ENCODE measurements at places on chromosomes 6 and 20.

DNA sequence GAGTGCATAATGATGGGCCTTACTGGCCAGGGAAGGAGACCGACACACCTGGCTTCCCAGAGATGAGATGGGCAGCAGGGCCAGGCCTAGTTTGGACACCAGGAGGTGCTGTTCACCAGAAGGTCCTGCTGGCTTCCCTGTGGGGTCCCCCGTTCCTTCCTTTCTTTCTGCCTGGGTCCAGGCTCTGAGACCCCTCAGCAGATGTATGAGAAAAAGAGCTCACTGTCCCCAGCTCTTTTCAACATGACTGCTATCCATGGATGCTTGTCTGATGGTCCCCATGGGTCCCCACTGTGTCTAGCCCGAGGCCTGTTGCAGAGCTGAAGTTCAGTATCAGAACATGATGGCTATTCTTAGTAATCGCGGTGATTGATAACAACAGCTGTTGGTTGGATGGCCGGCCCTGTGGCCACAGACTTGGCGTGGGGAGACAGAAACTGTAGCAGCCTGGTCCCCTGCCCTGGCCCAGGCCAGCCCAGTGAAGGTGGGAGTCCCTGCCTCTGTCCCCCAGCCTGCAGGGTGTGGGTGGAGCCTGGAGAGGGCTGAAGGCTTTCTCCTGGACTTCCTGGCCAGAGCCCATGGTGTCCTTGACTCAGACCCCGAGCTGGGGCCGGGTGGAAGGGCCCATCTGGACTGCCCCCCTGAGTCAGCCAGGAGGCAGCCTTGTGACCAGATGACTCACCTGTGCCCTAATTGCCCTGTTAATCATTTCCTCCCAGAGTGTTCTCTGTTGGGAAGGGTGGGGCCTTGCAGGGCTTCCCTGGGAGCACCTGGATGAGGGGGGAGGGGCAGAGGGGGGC, 9.9 kb upstream of the BAK1 start:
- DNase-seq: peak; percentile 57

DNA sequence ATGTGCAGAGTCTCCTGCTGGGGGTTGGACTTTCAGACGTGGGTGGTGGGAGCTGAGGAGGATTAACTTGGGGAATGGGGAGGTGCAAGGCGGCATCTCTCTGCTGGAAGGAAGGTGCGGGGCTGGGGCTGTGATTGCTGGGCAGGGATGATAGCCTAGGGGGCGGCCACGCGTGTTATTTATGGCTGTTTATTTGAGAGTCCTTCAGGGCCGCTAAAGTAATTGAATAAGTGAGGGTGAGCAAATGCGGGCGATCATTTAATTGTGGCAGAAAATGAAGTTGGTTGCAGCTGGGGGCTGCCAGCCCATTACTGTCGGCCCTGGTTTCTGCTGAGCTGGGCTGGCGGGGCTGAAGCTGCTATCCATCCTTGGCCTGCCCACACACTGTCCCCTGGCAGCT, 7.5 kb upstream of the IP6K3 start:
- DNase-seq: no peak

DNA sequence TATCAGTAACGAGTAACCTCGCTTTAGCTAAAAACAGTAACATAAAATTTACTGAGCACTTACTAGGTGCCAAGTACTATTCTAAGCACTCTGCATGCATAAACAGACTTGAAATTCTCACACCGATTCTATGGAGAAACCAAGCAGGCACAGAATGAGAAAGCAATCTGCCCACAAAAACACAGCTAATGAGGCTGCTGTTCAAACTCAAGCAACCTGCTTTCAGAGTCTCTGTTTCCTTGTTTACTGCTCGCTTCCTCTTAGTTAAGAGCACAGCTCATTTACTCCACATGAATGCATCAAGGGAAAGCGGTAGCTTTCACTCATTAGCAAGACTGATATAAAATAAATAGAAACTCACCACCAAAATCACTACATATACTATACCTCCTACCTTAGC, 37.4 kb downstream of the PRKN start:
- no peak for DNase-seq

DNA sequence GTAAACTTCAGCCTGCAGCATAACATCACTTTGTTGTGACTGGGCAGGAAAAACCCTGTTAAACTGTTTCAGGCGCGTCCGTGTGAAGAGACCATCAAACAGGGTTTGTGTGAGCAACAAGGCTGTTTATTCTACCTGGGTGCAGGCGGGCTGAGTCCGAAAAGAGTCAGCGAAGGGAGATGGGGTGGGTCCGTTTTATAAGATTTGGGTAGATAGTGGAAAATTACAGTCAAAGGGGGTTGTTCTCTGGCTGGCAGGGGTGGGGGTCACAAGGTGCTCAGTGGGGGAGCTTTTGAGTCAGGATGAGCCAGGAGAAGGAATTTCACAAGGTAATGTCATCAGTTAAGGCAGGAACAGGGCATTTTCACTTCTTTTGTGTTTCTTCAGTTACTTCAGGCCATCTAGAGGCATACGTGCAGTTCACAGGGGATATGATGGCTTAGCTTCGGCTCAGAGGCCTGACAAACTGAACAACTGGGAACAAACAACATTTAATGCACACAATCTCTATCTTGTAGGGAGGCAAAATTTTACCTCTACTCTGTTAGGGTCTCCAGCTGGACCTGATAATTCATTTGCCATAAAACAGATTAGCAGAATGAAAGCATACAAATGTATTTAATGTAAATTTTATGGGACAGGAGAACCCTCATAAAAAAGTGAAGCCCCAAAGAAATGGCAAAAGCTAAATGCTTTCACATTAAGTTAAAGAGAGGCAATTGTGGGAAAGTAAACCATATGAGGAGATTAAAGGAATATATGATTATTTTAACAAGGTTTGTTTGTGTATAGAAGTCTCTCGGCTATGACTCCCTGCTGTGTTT, 58.3 kb upstream of the HFE start:
- no peak for DNase-seq

DNA sequence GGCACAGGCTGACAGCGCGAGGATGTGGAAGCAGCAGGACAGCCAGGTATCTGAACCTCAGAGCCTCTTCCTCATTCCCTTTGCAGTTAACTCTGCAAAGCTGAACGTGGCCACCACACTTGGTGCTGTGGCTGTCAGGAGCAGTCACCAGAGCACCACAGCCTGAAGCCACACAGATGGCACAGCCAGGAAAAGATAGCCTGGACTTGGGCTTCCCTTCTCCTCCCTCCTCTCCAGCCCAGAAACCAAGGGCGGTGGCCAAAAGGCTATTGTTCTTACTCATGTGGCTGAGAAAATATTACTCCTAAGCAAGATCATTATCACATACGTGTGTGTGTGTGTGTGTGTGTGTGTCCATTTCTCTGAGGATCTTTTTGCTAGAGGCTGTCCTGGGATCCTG, 39.8 kb downstream of the CD164 start:
- DNase-seq: no peak

- DNase-seq: no peak
Measured at GRCh38 chr6:44967481-44967880, 360.6 kb upstream of the RUNX2 start.

DNA sequence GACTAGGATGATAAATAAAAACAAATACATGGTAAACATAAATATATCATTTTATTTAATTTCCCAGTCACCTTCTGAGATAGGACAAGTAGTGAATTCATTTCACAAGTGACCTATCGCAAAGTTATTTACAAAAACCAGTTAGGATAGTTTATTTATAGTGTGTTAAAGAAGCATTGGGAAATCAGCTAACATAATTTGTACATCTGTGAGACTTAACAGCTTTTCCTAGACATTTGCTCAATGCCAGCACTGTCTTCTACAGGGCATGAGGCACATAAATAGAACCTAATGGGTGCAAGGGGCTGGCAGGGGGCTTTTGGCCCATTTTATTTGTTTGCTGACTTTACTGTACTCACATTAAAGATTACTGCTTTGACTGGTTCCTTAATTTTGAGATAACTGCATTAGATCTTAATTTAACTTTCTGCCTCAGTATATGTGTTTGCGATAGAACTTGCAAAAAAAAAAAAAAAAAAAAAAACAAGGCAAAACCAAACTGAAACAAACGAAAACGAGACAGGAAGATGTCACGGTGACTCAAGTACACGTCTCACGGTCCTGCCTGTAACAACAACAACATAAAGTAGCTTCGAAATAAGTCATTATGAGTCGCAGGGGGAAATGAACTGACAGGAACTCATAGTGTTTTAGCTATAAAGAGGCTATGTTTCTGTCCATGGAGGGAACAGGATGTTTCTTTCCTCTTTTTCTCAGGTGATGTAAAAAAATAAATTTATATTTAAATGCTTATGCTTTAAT, 133.7 kb upstream of the GMDS start:
- DNase-seq: no peak

DNA sequence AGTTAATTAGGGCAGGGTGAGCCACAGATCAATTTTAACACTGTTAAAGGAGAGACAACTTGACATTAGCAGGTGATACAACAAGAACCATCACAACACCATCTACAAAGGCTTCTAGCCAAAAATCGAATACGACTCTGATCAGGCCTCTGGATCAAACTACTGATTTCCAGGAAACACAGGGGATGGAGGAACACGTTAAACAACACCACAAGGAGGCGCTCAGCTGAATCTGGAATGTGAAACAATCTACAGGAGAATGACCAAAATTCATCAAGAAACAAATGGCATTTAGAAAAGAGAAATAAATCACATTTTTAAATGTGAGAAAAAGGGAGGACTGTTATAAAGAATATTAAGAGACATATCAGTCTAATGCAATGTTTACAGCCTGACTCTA, 13.5 kb upstream of the MAFB start:
- DNase-seq: no peak

- DNase-seq: no peak
Measured at GRCh38 chr20:41573955-41574354, 44.2 kb downstream of the CHD6 start.

- DNase-seq: no peak
Measured at GRCh38 chr6:74967821-74968220, 238.0 kb downstream of the COL12A1 start.

DNA sequence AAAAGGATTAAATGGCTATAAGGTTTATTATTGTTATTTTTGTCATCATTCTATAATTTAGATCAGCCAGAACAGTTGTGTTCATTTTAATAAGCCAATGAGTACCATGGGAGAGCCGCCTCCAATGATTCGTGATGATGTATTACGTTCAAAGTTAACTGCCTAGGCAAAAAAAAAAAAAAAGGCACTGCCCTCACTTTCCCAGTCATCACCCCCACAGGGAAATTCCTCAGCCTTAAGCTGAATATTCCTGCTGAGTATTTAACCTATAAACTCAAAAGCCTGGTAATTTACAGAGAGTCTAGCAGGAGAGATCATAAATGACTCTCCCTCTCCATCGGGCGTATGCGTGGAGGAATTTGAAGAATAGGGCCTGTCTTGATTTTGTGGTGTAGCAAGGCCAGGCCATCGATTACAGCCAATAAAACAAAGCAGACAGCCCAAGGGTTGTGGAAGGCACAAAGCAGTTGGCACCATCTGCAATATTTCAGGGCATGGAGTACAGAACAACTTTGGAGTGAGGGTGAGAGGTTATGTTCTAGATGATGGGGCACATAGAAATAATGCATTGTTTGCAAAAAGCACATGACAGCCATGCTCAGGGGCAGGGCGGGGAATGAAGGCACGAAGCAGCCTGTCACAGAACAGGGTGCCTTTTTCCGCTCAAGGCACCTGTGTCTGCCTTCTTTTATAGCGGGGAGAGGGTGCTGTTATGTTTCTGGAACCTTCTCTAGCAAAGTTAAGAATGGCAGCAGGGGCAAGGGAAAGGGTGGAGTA, 138.2 kb upstream of the DTNBP1 start:
- no peak for DNase-seq

GRCh38 chr6:3319610-3320200, 61.0 kb downstream of the PSMG4 start:
- DNase-seq: no peak

GRCh38 chr6:109449795-109450673, 5.5 kb downstream of the MICAL1 start:
- no peak for DNase-seq

DNA sequence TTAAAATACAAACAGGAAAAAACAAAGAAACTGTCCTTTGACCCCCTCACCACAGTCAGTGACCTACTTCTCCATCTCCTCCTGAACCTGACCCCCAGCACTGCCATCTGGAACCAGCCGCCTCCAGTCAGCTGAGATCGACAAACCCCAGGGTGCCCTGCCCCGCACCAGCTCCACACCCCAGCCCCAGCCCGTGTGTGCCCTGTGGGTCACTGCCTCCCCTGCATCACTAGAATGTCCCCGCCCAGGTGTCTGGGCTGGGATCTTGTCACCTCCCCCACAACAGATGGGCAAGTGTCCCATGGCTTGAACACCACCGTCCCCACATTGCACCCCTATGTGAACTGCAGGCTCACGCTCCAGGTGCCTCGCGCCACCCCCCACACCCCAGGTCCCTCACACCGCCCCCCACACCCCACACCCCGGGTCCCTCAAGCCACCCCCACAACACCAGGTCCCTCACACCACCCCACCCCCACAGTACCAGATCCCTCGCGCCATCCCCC, 13.3 kb downstream of the TAF4 start:
- DNase-seq: no peak

DNA sequence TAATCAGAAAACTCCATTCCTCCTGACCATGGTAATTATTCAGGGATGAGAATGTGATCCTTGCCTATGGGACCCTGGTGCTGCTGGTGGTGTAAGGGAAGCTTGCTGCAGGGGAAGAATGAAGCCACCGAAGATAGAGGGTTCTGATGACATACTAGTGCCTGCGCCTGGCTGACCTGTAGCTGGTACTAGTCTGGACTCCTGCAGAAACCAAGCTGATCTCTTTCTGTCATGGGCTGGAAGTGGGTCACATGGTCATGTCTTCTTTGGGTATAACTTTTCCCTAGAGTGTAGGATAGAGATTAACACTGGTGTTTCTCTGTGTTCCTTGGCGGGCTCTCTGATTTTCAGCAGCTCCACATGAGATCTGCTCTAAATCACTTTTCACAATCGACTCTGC, 8.6 kb upstream of the SLC4A11 start:
- no peak for DNase-seq

DNA sequence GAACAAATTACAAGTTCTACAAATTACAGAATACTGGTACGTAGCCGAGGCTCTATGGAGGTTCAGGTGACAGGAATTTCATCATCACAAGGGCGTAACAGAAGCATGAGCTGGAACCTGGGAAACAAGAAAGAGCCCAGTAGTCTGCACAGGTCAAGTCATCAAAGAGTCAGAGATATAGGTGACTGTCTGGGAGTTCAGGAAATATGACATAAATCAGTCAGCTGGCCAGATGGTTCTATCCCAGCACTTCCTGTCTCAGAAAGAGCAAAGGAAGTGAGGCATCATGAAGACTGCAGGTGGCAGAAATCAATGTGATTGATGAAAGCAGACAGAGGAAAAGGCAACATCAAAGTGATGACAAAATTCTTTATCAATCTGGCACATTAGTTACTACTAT, 23.3 kb downstream of the MYCT1 start:
- DNase-seq: no peak

GRCh38 chr6:168648240-168649125, 207.5 kb downstream of the SMOC2 start:
- DNase-seq: no peak

GRCh38 chr6:44339763-44340625, 2.5 kb upstream of the SPATS1 start:
- DNase-seq: no peak

- DNase-seq: no peak
Measured at GRCh38 chr6:151101161-151101815, 138.5 kb upstream of the AKAP12 start.

All from AG04450 (cell line).